Activated naive CD8-positive, alpha-beta T cell treated with anti-CD3 and anti-CD28 coated beads for 36 hours (primary cell): ENCODE measurements at places on chromosomes 11 and 22.

DNA sequence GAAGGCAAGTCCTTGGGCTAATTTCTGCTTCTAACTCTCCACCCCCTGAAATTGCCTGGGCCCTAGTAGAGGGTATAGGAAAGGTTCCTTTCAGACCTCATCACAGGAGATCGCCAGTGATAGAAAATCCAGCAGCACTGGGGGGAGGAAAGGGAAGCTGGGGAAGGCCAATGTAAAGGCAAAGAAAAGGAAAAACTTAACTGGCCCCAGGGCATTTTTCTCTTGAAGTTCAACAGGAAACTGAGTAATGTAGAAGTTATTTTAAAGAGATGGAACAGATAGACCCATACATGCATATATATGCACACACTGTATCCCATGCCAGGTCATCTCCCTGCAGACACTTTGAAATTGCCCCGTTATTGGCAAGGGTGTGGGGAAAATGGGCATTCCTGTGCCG, 134.0 kb downstream of the TRIM44 start:
- DNase-seq: no peak

DNA sequence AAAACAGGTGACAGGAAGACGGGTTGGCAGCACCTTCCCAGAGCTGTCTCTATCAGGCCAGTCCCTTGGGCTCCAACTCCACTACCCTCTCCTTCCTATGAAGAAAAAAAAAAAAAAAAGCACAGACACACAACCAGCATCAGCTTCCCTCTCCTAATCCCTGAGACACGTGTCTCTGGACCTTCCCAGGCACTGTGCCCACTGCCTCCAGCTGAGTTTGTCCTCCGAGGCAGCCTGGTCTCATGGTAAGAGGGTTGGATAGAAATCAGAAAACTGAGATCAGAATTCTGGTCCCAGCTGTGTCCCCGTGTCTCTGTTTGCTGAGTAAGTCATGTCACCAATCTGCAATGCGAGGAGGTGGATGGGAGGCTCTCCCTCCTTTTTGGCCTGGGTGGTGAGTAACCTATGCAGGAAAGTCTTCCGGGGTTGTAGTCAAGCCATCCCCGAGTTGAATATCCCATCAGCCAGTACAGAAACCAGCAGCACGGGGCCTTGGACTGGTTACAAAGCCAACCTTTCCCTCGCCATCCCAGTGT, 193.7 kb upstream of the TBCEL start:
- no peak for DNase-seq

DNA sequence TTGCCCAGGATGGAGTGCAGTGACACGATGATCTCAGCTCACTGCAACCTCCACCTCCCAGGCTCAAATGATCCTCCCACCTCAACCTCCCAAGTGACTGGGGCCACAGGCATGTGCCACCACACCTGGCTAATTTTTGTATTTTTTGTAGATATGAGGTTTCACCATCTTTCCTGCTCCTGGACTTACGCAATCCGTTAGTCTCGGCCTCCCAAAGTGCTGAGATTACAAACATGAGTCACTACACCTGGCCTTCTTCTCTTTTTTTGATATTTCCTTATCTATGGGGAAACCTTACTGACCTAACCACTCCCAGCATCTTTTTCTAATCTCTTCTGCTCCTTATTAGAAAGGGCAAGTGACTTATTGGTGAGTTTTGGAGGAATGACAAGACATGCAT, 121.7 kb upstream of the CHORDC1 start:
- no peak for DNase-seq

- no peak for DNase-seq
Observed at GRCh38 chr22:38034278-38034882, 22.8 kb upstream of the PICK1 start.

DNA sequence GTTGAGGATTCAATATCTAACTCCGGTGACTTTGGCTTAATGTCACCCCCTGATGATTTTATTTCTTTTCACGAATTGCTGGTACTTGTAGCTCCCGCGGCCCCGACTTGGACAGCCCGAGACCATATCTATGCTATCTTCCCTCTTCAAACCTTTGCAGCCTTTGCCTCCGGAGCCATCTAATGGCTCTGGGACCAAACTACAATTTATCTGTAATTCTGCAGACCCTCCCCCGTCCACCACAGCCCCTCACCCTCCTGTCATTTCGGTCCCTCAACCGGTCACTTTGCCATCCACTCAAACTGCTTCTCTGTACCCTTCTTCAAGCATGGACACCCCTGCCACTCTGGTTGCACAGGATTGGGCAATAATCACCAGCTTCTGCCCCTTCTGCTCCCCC, 25.7 kb upstream of the ALDH3B2 start:
- no peak for DNase-seq

GRCh38 chr22:17065433-17065832, 19.4 kb upstream of the IL17RA start:
- no peak for DNase-seq

DNA sequence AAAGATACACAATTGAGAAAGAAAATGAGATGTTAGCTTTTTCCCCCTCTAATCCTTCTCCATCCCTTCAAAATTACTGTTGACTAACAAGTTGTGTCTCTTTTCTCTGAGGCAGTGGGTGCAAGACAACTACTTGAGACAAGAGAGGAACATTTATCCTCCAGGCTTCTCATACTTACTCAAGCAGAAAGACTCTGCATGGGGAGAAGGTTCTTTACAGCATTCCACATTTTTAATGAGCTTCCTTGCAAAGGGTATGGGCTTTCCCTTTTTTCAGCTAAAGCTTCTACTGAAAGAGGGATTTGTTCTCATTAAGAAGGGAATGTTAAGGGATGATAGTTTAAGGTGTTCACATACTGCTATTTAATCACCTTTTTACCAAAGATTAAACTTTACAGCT, 47.8 kb downstream of the PAX6 start:
- no peak for DNase-seq

DNA sequence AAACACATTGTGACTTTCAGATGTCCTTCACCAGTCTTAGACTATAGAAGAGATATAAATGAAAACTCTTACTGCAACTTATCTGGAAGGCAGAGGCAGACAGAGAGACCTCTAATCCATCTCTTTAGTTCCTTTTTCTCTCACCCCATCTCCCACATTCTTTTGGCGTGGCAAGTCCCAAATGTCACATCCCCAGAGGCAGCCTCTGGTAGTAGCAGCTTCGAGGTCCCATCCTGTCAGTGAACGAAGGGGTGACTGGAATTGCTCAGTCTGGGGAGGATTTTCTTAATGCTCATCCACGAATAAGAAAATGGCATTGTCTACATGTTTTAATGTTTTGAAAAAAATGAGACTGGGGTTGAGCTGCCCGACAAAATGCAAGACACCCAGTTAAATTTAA, 201.4 kb downstream of the GRIA4 start:
- no peak for DNase-seq

DNA sequence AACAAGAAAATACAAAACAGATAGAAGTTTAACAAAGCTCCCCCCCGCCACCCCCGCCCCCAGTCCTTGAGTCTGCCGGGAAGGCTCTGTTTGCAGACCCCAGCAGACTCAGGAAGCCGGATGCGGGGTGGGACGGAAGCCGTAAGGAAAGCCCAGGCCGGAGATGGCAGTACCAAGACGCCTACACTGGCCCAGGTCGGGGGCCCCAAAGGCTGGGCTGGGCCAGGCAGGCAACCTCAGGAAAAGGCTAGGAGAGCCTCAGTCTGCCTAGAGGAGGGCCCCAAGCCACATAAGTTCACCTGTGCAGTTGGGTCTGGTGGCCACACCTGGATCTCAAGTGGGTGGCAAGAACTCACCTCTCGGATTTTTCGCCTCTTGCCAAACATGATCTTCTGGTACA, 4.0 kb upstream of the GAL3ST1 start:
- no peak for DNase-seq

DNA sequence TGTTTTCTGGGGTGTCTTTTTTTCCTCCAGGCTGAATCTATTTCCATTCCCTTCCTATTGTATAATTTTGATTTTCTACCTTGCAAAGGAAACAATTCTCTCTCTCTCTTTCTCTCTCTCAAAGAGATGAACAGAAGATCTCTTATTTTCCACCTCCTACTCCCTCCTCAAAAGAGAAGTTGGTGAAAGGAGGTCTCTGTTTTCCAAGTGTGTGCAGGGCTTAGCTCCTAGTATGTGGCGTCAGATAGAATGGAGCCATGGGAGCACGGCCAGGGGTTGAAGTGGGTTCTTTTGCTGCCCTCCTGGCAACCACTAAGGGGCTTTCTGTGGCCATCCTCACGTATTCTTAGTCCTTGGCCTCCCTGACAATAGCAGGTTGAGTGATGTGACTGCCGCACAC, 480 bp downstream of the TRIM34 start:
- DNase-seq: no peak

GRCh38 chr11:75576017-75576416, 14.0 kb downstream of the SERPINH1 start:
- no peak for DNase-seq

DNA sequence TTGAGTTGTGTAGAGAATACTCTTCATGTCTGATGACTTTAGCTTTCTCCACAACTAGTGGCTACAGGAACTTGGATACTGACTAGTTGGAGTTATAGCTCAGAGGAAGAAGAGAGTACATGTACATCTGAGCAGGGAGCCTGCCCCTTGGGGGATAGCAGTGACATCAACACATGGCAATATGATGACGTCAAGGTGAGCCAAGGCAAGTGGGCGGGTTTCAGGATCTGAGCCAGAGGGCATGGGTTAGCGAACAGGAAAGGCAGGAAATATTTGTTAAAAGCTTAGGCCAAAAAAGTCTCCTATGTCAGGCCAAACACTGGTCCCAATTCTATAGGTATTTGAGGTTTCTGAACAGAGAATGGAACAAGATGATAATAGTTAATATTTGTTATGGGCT, 42.0 kb upstream of the HORMAD2 start:
- no peak for DNase-seq

DNA sequence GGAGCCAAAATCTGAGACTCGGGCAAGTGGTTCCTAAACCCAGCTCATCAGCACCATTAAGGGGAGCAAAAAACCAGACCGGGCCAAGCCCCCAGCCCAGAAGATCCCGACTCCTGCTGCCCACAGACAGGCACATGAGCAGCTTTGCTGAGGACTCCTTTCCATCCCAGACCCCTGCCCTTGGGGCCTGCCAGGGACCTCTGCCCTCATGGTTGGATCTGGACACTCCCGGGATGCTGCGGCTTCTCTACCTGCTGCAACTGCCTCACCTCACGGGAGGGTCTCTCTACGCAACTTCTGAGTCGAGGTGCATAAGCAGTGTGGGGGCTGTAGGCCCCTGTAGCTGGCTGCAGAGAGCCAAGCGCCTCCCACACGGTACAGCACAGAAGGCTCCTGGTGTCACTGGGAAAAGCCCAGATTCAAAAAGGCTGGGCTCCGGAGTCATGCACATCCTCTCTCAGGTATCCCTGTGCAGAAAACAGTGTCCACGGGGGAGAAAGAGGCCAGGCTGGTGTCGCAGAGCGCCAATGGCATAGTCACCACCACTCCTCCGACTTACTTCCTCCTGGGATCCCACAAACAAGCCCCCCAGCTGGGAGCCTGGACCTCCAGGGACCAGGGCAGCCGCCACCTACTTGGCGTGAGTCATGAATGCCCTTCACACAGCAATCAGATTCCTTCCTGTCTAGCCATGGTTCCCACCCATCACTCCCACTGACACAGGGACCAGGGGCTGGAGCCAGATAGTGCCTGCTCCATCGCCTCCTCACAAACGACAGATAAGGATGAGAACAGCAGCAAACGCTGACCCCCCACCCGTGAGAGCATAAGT, 122.1 kb downstream of the BCR start:
- no peak for DNase-seq

DNA sequence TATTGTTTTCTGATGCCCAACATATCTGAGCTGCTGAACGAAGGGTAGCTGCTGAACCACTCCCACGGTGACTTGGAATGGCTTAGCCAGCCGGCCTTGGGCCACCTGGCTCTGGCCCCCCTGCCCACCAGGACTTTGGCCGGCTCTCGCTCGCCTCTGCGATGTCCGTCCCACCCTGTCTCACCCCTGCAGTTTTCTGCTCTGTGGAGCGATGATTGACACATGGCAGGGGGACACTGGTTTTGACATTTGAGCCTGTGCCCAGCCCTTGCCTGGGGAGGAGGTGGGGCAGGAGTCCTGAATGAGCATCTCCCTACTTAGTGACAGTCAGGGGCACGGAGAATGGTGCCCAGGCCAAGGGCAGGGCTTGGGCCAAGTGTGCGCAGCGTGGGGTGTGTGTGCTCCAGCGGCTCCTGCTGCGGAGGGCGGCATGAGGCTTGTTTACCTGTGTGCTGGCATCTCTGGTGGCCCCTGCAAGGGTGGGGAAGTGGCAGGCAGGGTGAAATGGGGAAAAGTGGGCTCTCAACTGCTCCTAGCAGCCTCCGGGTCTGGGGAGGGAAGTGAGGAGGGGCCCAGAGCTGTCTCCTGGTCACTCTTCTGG, 15.7 kb upstream of the CDKN1C start:
- DNase-seq: no peak

GRCh38 chr11:66936311-66936711, 21.9 kb downstream of the PC start:
- DNase-seq: no peak

GRCh38 chr11:11211186-11211585, 141.9 kb downstream of the CSNK2A3 start:
- no peak for DNase-seq

DNA sequence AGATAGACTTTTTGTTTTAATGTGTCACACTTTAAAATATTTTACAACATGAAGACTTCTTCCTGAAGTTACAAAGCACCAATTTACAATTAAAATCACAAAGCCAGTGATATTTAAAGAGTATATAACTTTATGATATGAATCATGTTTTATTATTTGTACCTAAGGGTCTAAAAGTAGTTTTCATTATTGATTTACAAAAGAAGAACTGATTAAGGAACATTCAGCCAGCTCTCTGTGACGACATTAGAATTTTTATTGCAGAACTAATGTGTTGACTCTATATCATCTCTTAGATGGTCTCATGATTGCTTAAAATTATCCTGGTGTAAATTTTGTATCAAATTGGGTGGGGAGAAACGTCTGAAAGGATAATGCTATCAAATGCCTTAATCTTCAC, 82.8 kb upstream of the ALKBH3 start:
- DNase-seq: no peak

GRCh38 chr22:23685205-23685784, 5.5 kb upstream of the RGL4 start:
- no peak for DNase-seq

- no peak for DNase-seq
Observed at GRCh38 chr11:12494699-12495098, 117.3 kb downstream of the PARVA start.

- DNase-seq: no peak
Observed at GRCh38 chr11:124724979-124725718, 14.6 kb upstream of the NRGN start.

DNA sequence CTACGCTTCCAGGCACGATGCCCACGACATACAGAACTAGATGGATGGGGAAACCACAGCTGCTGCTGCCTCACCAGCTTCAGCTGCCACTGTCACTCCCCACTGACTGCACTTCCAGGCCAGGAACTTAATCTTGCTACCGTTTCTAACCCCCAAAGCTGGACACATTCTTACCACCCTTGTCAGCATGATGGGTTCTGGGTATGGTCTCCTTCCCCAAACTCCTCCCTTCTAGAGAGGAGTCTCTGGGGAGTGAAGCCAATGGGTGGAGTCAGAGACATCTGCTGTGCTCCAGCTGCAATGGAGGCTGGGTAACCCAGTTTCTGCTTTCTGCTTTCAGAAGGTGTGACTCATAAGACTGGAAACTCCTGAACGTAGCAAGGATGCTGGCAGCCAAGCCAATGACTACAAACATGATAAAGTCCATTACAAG, 87.0 kb upstream of the THY1 start:
- peak; percentile 50 for DNase-seq

- peak; percentile 46 for DNase-seq
Observed at GRCh38 chr22:38843657-38844314, at the start of gene NPTXR. Gene NPTXR (minus strand): TSS chr22:38844028.

- no peak for DNase-seq
Observed at GRCh38 chr11:96105197-96105895, 181.4 kb upstream of the MTMR2 start.
